ENCODE measurements at places on chromosomes 12 and 14.

DNA sequence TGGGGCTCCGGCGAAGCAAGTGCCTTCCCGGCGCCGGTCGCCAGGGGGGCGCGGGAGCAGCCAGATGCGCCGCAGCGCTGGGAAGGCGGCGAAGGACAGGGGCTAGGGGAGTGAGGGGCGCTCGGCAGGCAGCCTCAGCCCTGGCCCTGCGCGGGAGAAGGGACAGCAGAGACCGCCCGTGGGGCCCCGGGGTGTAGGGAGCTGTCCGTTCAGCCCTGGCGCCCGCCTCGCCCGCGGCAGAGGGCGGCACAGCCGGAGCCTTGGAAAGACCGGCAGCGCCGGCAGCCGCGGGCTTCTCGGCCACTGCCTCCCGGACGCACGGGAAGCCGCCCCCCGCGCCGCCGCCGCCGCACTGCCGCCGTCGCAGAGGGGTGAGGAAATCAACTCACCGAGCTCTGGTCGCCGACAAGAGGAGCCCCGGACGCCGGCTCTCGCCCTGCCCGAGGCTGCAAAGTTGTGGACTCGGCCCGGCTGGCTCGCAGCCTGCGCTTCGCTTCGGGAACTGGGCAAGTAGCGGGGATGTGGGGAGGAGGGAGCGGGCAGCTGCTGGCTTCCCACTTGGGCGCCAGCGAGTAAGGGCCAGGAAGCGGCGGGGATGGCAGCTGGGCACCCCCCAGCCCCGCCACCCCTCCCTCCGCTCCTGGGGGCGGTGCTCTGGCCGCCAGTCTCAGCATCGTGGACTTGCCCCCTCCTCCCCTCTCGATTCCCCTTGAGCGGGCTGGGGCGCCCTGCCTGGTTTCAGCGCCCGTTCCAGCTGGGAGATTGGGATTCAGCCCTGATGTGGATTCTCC is at the start of gene ZDHHC22:
Gene ZDHHC22 (minus strand): TSS at position 578 of the 791 bp plus-strand sequence. CDS start 2,053 bp downstream, outside the sequence.
- no peak for DNase-seq

DNA sequence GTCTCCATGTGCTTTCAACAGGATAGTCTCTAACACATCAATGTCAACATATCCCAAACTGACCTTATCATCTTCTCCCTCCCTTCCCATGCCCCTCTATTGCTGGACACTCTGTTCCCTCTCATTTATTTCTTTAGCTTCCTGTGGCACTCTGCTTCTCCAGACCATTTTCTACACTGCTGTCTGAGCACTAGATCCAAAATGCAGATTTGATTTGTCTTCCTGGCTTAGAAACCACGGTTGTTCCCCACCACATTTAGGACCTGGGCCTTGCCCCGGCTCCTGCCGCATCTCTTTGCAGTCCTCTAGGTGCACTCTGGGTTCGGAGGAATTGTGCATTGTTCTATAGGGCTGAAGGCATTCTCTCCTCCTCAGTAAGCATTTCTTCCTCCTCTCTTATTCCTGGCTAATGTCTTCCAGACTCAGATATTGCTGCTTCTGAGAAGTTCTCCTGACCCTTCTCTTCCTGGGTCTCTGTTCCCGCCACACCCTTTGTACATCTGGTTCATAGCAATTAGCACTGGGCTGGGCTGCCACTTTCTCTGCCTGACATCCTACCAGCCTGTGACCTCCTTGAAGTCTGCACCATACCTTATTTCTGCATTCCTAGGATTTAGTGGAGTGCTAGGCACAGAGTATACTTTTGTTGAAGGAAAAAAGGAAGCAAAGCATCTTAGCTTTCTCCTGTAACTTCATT is 13.9 kb downstream of the ARG2 start:
- no peak for DNase-seq

GRCh38 chr12:14896521-14897169 is 11.0 kb upstream of the MGP start:
- no peak for DNase-seq

DNA sequence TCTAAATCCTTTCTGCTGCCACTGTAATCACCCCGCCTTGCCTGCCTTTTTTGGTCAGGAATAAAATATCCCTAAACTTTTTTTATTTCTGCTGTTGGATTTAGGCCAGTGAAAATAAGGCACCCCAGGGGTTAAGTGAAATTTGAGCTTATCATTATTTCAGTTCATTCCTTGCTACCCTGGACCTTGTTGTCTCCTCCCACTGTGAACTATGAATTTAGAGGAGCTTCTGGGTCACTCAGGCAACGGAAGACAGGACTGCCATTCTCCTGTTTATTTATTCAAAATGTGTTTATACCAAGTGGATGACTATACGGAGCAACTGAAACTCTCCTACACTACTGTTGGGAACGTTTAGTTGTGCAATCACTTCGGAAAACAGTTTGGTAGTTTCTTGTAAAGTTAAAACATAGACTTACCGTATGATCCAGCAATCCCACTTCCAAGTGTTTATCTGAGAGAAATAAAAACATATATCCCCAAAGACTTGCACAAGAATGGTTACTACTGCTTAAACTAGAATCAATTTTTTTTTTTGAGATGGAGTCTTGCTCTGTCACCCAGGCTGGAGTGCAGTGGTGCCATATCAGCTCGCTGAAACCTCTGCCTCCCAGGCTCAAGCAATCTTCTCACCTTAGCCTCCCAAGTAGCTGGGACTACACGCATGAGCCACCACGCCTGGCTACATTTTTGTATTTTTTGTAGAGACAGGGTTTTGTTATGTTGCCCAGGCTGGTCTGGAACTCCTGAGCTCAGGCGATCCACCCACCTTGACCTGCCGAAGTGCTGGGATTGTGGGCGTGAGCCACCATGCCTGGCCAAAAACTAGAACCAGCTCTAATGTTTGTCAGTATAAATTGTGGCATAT is 2.3 kb upstream of the TRAFD1 start:
- no peak for DNase-seq

- no peak for DNase-seq
Measured at GRCh38 chr14:83342590-83342989, 1808.9 kb upstream of the SEL1L start.

DNA sequence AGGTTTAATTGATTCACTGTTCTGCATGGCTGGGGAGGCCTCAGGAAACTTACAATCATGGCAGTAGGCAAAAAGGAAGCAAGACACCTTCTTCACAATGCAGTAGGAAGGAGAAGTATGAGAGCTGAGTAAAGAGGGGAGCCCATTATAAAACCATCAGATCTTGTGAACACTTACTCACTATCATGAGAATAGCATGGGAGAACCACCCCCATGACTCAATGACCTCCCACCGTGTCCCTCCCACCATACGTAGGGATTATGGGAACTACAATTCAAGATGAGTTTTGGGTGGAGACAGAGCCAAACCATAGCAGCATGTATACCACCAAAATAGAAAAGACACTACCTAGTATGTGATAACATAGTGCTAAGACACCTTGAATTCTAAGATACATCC is 2.9 kb upstream of the HMGA2 start:
- no peak for DNase-seq
